Kidney (tissue), 22 donors: ENCODE measurements at places on chromosomes 2 and 18. TPM values are rescaled to one million over a fixed set of nuclear protein-coding genes. Genes with fewer than 3 reads are reported as not detected.

DNA sequence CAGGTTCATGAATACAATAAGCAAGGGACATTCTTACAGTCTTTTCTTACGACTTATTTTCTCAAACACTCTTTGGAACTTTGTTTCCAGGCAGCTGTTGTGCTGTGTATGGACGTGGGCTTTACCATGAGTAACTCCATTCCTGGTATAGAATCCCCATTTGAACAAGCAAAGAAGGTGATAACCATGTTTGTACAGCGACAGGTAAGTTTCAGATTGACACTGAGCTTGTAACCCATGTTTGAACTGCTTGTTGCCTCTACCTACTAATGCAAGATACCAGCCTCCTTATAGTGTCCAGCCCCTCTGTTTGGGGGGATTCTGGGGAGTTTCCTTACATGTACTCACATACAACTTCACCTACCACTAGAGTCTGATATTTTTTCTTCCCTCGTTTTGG lies 3.8 kb downstream of the XRCC5 start:
- DNase-seq: no peak

IL1F10 gene
- total RNA-seq: not detected

GRCh38 chr2:152370783-152371182 lies 35.8 kb downstream of the FMNL2 start:
- DNase-seq: no peak

- no peak for DNase-seq
Observed at GRCh38 chr2:1627628-1628381, 116.5 kb downstream of the PXDN start.

LYG1 gene
- 21.0 TPM for total RNA-seq

RAB6C gene
- 0.19 TPM for total RNA-seq

DNA sequence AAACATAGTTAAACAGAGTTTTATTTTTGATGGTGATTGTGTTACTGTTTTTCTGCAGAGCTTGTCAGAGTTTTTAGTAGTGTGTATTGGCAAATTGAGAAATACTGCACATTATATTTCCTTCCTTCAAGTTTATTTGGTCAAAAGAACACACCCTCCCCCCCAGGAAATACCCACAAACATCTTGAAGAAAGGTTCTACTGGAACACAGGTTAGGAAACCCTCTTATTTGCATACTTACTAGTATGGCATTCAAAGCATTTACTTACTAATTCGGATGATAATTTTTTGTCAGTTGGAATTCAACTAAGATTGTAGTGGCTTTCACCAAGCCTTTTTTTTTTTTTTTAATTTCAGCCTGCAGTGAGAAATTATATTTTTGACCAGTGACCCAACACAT lies 9.1 kb downstream of the CAB39 start:
- DNase-seq: no peak

- no peak for DNase-seq
Observed at GRCh38 chr2:3025261-3025660, 352.4 kb downstream of the EIPR1 start.

DNA sequence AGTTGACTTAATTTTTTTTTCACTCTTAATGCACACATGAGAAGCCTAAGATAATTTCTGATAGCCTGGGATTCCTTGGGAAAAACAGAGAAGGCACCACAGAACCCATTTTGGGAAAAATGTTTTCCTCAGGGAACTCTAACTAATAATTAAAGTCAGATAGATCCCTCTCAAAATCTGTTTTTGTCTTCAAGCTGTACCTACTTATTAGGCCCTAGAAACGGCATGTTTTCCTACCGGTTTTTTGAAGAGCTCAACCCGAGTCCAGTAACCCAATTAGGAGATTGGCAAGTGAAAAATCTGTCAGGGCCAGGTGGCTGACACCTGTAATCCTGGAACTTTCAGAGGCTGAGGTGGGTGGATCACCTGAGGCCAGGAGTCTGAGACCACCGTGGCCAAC lies 16.1 kb upstream of the PDK1 start:
- no peak for DNase-seq

DNA sequence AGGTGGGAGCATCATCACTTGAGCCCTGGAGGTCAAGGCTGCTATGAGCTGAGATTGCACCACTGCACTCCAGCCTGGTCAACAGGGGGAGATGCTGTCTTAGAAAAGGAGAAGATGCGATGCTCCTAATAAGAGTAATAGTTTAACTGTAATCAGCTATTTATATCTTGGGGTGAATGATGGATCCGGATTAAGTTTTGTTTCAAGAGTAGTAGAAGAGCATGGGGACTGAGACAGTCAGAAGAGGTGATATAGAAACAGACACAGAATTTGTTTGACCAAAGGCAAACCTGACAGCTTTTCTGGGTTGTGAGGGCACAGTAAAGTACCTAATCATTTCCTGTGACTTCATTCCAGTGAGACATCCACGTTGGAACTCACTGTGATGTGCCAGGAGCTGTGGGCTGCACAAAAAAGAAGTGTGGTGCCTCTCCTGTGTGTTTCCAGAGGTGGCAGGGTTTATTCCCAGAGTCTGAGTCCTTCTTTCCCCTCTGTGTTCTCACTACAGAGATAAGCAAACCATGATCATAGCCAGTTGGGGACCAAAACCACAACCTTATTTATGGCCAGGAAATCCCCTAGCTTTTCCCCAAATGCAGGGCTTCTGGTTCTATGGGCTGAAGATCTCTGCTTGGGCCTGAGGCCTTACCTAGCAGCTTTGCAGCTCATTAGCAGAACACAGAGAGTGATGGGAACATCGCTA lies 113.7 kb downstream of the XRCC5 start:
- no peak for DNase-seq

- DNase-seq: no peak
Observed at GRCh38 chr2:116874021-116874420, 940.5 kb upstream of the DDX18 start.

GRCh38 chr2:98137196-98137595 lies 50.2 kb downstream of the VWA3B start:
- no peak for DNase-seq

LOXHD1 gene
- total RNA-seq: 0.25 TPM

SCYGR2 gene
- total RNA-seq: not detected

DNA sequence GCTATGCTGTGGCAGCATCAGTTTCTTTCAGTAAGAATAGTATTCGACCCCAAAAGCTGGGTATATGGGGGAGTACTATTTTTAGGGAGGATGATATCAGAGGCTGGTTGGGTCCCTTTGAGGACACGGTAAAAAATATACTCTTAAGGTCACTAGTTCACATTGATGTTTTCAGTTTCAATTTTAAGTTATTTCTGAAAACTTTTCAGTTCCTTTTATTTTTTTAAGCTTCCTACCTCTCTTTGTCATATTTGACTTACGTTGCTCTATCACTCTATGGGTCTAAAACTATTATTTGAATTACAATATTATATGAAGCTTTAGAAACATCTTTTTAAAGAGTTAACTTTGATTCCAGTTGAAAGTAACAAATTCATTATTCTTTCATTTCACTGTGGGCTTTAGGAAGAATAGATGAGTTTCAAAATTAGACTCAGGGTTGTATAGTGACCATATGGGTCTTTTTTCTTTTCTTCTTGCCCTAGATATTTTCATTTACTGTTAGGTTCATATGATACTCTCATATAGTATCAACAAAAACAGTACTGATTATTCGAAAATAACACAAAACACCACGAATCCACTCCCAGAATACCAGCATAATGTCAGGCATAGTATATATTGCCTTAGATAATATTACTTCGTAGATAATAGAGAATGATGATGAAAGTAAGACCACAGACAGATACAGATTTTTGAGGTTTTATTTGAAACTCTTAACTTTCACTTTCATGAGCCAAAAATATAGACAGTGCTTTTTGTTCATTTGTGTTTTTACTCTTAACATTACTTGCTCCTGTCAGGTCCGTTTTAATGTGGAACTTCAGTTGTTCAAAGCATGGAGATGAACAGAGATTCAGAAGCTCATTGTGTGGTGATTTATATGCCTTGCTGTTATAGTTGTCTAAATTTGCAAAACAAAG lies 9.8 kb downstream of the RMDN2 start:
- DNase-seq: no peak

TSPYL6 gene
- not detected for total RNA-seq

RAB27B gene
- 4.1 TPM for total RNA-seq

- no peak for DNase-seq
Observed at GRCh38 chr18:52452427-52452826, 112.4 kb downstream of the DCC start.

DNA sequence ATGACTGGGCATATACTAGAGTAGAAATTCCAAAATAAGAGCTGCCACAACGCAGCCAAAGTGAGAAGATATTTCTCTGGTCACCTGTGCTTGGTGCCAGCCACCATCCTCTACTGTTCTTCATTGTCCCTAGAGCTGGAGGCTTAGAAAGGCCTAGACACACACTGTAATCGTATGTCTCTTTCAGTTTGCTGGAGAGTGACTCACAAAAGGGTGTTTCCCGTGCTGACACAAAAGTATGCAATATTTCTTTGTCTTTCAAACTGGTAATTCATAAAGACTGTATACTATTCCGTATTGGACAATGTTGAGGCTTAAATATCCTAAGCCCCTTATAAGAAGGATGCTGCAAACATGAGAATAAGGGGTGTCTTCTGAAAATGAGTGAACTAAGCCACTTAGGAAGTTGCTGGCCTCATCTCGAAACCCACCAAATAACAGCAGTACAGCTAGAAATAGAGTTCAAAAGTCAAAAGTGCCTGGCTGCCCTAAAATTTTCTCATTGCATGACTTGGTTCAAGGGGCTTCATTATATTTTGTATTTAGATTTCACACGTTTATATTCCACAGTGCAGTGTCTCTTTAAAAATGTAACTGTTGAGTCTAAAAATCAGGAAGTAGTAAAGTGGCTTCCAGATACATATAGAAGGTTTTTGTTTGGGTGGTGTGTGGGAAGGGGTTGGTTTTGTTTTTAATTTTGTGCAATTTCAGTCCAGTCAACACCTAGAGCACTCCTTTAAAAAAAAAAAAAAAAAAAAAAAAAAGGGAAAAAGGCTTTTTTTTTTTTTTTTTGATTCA lies 601.1 kb downstream of the ARHGAP15 start:
- no peak for DNase-seq

DNA sequence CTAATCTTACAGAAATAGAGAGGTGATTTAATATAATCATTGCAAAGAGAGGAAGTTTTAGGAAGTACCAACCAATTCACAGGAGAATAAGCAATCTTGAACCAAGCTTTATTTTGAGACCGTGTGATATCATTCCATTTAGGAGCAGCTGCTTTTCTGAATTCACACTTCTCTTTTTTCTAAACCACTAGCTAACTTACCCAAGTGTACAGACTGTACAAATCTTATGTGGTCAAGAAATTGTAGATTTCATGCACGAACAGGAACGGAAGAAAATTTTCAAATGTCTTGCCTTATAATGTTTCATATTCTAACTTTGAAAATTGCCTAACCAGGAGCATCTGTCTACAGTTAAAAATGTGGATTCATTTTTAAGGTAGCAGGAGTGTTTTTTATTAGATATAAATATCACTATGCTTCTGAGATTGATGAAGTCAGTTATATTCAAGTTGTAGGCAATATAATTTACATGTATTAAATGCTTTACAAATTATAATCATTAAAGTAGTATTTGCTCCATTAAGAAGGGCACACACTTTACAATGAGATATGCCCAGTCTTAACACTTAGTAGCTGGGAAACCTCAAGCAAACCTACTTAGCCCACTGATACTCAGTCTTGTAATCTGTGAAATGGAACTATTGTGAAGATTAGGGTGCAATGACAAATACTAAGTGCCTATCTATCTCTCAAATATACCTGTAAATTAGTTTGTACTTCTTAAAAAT lies 302.2 kb upstream of the STON1 start:
- no peak for DNase-seq

DNA sequence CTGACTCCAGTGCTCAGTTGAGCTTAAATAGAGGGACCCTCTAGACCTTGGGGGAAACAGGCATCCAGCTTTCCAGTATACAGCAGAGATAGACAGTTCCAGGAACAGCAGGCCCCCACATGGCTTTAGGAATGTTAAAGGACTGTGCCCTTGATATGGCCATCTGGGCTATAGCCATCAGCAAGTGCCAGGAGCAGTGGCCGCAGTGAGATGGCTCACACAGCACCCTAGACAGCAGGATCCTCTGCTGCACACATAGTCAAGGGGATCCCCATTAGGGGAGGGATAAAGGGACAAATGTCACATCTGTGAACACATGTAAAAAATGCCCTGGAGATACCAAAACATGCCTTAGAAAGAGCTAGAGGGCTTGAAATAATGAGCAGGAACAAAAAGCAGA lies 213.4 kb downstream of the PTH2R start:
- DNase-seq: no peak

SLC9A4 gene
- total RNA-seq: 2.8 TPM

DNA sequence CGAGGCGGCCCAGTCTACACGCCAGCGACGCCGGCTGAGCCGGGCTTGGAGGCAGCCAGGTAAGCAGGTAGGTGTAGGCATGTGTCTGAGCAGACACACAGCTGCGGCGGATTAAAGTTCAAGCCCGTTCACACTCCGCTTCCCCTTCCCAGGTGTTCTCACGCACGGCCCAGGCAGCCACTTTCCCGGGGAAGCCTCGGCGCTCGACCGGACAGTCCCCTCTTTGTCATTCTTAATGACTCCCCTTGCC lies 367 bp downstream of the TGFA start:
- DNase-seq: no peak

DNA sequence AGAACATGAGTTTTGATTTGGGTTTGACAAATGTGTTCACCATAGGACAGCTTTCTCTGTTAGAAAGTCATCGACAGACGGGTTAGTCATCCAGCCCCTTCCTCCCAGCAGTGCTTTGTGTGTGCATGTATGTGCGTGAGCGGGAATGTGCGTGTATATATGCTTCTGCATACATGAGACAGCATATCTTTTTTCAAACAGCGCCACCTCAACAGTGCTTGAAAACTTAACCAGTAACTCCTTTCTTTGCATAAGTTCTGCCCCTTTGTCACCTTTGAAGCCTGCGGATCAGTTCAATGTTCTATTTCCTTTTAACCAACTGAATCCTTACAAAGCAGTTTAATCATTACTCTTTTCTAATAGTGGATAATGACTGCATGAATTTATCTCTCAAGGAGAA lies 351.4 kb downstream of the LPIN1 start:
- no peak for DNase-seq

- no peak for DNase-seq
Observed at GRCh38 chr2:81644189-81644588, 1339.6 kb upstream of the LRRTM1 start.

DNA sequence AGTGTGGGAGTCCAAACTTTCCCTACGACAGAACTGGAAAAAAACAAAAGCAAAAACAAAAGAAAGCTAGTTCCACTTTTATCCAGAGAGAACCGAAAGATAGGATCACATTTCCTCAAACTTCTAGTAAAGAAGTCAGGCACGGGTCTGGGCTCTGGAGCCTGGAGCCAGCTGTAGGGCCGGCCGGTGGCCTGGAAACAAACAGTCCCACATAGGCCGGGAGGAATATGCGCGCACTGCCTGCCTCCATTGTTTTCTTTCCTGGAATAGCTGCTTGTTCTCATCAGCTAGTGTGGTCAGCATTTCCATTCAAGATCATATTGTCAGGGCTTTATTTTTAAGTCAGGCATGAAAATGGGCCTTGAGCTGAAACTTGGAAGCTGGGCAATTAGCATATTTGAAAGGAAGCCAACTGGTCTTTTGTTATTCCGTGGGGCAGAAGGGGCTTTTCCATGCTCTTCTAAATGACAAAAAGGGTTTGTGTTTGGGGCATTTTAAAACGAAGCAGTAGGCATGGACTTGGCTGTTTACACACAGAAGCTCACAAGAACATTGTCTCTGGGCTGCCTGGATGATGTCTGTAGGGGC lies 58.7 kb upstream of the RFX8 start:
- no peak for DNase-seq

MSTN gene
- 0.38 TPM for total RNA-seq

- no peak for DNase-seq
Observed at GRCh38 chr2:66273933-66274490, 160.9 kb upstream of the MEIS1 start.
